K562 (cell line): ENCODE measurements at places on chromosomes 2 and 18. TPM values are rescaled to one million over a fixed set of nuclear protein-coding genes. Genes with fewer than 3 reads are reported as not detected.

DNA sequence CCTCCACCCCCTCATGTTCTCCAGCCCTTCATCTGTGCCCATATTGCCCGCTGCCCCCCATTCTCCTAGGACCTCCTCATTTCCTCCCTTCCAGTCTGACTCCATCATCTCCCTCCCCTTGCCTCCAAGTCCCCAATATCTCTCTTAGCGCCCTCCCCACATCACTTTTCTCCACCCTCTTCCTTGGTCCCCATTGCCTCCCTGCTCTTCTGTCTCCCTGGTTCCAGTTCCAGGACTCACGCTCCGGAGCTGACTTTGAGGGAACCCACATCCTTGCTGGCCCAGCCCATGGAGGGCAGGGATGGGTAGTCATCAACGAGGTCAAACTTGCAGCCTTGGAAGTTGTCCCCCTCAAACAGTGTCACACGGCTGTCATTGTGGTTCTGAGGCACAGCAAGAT lies 2.6 kb downstream of the CRYBA2 start:
- H3K27me3 ChIP-seq, result peaks cover 44% of the 10 kb centered on the region
- 0 out of 3 replicates have a peak, but pooled peaks cover 5% of the 10 kb centered on the region for H3K4me1 ChIP-seq
- no peak overlapping the region for H3K4me3 ChIP-seq

- no peaks in the 10 kb centered on the region for H3K27me3 ChIP-seq
- H3K27ac ChIP-seq, result no peak overlapping the region
- no peak for DNase-seq
- H3K4me3 ChIP-seq, result no peak overlapping the region
- H3K4me1 ChIP-seq, result no peaks in the 10 kb centered on the region
These were observed 182.7 kb downstream of the UBE2E3 start for GRCh38 chr2:181163139-181163538.

GRCh38 chr2:102180687-102180999 lies 6.2 kb upstream of the IL1RL2 start:
- no peaks in the 10 kb centered on the region for H3K36me3 ChIP-seq
- H3K4me3 ChIP-seq, result no peak overlapping the region
- DNase-seq, result no peak

FOXD4L1 gene
- total RNA-seq, result 0.16 and 0.20 TPM in 2 replicates

AQP12A gene
- not detected in 2 replicates for total RNA-seq

GRCh38 chr18:56282234-56283104 lies 355.9 kb downstream of the TXNL1 start:
- H3K27me3 ChIP-seq, result no peaks in the 10 kb centered on the region
- no peak for DNase-seq
- H3K4me3 ChIP-seq, result no peak overlapping the region
- H3K36me3 ChIP-seq, result no peaks in the 10 kb centered on the region

XDH gene
- total RNA-seq, result not detected in 2 replicates

- H3K36me3 ChIP-seq, result no peaks in the 10 kb centered on the region
- H3K27ac ChIP-seq, result no peak overlapping the region
- no peaks in the 10 kb centered on the region for H3K27me3 ChIP-seq
- DNase-seq, result no peak
- no peak overlapping the region for H3K4me3 ChIP-seq
- no peaks in the 10 kb centered on the region for H3K4me1 ChIP-seq
These were observed 37.6 kb downstream of the RND3 start for GRCh38 chr2:150449856-150450255.

AQP4 gene
- 0.18 and 0.31 TPM in 2 replicates for total RNA-seq

DNA sequence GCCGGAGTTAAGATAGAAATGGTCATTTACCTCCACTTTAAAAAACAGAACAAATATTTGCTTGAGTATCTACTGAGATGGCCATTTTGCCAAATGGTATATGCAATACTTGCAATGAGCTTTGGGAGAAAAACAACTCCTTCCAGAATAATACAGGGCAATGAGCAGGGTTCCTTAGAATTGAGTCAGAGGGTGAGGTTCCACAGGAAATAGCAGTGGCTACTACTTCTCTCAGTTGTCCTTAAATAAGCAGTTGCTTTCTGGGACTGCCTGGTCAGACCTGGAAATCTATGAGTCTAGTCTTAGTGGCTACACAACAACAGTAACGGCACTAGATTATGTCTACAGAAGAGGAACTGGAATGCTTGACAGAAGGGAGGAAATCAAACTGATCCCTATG lies 80.9 kb upstream of the CCDC85A start:
- H3K27ac ChIP-seq, result no peak overlapping the region
- no peaks in the 10 kb centered on the region for H3K27me3 ChIP-seq
- H3K36me3 ChIP-seq, result no peaks in the 10 kb centered on the region
- no peak for DNase-seq

SLC38A11 gene
- not detected in 2 replicates for total RNA-seq
